Stimulated activated CD8-positive, alpha-beta memory T cell treated with anti-CD3 and anti-CD28 coated beads, Interleukin-4, amount 100 ng/mL, for 48 hours (primary cell): ENCODE measurements at places on chromosomes 1 and 21.

GRCh38 chr1:173330149-173330951 is 123.2 kb upstream of the TNFSF4 start:
- no peak for DNase-seq

DNA sequence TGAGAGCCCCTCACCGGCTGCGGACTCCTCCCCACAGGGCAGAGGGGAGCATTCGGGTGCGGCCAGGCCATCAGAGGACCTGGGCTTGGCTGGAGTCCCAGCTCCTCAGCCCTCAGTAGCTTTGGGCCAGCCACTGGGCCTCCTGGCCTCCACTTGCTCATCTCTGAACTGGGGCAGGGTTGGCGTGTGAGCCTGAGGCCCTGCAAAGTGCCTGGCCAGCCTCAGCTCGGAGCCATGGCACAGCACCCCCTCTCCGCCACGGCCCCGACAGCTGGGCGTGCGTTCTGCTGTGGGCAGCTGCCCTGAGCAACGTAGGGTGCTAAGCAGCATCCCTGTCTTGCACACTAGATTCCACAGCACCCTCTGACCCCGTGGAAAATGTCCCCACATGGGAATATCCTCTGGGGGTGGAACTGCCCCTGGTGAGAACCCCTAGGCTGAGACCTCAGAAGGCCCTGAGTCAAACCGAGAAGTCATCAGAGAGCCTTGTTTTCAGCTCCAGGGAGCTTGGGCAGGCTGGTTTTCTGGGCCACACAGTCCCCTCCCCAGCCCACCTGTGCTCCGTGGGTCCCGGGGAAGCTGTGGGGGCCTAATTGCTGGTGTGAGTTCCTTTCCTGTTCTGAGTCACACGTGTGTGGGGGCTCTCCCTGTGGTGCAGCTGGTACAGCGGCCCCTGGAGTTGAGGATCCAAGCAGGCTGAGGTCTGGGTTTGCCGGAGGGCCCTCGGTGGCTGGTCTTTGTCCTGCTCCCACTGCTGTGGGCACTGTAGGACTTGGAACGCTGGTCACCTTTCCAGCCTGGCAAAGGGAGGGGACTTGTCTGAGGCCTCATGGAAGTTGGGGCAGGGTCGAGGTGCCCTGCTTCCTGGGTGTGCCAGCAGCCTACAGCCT is 24.5 kb downstream of the TP73 start:
- peak; percentile 32 for DNase-seq

GRCh38 chr1:21756393-21757089 is 26.4 kb downstream of the USP48 start:
- DNase-seq: no peak

- no peak for DNase-seq
Observed at GRCh38 chr1:234871039-234871709, 257.5 kb downstream of the TOMM20 start.

DNA sequence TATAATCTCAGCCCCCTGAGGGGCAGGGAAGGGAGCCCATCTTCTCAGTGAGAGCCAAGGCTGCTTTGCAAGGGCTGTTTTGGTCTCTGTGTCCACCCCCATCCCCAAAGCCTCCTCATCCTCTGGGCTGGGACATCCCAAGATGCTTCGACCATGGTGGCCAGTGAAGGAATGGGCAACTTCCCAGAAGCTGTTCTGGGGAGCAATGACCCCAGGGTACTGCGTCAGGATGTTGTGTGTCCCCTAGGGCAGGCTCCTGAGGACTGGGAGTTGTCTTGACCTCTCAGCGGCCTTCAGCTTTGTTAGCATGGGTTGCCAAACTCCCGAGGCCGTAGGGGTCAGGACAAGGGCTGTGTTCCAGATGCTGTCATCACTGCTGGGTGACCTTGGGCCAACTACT is 238.4 kb upstream of the POU3F1 start:
- DNase-seq: no peak

DNA sequence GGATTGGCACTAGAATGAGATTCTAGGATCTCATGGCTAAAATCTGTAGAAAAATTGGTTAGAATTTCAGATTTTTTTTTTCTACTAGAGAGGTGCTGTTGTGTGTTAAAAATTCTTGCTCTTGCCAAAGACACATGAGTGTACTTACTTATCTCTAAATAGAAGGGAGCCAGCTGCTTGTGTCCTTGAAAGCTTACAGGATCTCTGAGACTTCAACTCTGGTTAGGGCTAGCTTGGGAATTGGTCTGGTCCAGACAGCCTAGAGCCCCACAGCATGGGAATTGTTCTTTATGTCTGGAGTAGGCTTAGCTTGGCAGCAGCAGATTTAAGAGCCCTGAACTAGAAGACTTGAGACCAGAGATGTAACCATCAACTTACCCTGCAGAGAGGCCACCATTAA is 37.3 kb downstream of the MACO1 start:
- no peak for DNase-seq

DNA sequence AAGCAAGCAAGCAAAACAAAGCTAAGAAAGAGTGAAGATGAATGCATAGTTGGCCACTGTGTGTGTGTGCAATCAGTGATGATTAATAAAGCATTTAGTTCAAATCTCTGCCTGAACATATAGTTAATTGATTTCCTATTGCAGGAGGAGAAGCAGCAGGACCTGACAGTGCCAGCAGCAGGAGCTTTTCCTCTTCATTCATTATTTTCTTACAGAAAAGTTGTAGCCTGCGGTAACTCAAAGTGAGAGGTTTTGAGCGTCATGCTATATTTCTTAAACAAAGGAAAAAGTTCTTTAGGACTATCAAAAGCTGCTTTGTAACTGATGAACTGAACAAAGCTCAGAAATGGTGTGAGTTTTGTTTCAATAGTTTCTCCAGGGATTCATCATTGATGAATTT is 379.9 kb downstream of the PTBP2 start:
- no peak for DNase-seq

GRCh38 chr1:53896635-53897229 is 2.7 kb downstream of the DIO1 start:
- DNase-seq: no peak

DNA sequence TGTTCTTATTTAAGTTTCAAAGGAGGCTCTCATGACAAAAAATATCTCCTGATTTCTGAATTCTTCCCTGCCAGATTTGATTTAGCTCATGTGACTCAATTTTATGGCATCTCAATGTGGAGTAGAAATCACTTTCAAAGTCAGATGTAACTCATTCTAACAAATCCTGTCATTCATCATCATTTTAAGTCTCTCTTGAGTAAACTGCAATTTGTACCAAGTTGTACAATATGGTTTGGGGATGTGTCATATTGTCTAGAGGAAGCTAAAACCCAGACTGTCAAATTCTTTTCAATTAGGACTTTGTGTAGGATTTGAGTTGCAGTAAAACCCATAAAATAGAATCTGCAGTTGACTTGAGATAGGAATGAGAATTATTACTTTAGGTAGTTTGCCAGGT is 2101.0 kb downstream of the NCAM2 start:
- no peak for DNase-seq

DNA sequence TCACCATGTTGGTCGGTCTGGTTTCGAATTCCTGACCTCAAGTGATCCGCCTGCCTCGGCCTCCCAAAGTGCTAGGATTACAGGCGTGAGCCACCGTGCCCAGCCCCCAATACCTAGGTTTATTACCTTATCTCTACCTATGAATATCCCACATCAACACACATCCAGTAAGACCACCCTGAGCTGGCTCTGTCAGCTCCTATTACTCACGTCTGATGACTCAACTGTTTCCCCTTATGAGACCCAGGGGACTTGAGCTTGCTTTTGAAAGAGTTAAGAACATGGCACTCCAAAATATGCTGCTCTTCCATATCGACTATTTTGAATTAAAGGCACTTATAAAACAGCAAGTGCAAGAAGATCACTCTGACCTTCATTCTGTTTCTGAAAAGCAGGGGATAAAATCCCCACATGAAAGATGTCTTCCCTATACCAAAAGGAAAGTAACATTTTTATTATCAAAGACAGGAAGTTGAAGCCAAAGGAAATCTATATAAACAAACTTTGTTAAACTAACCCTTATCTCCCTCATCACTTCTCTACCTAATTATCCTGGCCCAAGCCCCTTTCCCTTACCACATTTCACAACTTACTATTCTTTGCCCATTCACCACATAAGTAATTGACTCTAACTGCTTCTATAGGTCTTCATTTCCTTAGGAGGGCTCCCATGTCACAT is 41.3 kb upstream of the OSBPL9 start:
- no peak for DNase-seq

GRCh38 chr1:192513697-192514096 is 61.9 kb upstream of the RGS1 start:
- DNase-seq: no peak

DNA sequence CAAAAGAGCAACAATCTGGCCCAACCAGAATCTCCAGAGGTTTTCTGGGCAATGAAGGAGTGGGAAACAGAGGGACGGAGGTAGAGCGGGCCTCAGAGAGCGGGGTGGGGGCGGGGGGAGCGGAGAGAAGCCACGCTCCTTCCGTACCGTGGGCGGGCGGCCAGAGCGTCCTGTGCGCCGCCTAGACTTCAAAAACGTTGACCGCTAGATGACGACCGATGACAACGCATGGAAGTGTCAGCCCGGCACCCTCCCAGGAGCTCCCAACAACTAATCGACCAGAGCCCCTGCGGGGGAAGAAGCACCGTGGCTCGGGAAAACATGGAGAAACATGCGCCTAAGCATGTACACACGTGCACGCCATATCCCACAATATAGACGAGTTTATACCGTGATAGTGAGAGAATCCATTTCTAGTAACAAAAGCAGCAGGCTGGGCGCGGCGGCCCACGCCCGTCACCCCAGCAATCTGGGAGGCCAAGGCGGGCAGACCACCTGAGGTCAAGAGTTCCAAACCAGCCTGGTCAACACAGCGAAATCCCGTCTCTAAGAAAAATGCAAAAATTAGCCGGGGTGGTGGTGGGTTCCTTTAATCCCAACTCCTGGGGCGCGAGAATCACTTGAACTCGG is 131.9 kb downstream of the LIPI start:
- no peak for DNase-seq
